Left hindlimb (tissue), 1 donor: ENCODE measurements at places on chromosomes 1 and 21.

DNA sequence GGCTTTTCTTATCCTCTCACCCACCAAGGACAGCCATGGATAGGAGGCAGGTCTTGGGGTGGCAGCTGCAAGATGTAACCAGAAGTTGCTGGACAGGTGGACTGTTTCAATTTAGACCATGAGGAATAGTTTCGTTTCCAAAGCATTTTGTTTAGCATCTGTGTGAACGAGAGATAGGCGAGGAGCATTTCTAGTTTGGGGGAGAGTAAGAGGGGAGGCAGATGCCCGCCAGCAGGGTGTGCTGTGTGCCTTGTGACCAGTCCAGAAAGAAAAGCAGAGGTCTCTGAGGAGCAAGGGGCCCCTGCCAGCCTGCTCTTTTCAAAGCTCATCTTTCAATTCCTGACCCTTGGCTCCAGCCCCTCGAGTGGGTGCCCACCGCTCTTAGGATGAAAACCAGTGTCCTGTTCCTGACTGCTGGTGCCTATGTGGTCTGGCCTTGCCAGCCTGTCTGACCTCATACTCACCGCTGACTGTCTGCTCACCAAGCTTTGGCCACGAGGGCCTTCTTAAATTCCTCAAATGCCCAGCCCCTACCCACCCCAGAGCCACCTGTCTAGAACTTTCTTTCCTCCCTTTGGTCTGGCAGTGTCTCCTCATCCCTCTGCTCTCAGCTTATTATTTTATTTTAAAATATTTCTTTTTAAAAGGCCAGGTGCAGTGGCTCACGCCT, 8.5 kb downstream of the SERINC2 start:
- DNase-seq, result no peak

DNA sequence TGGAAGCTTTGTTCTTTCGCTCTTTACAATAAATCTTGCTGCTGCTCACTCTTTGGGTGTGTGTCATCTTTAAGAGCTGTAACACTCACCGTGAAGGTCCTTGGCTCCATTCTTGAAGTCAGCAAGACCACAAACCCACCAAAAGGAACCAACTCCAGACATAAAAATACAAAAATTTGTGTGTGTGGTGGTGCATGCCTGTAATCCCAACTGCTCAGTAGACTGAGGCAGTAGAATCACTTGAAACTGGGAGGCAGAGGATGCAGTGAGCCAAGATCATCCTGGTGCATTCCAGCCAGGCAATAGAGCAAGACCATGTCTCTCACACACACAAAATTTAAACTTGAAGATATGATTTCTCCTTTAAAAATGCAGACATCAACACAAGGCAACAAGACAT, 1431.7 kb upstream of the B3GALT2 start:
- no peak for DNase-seq

GRCh38 chr1:169106095-169106920, at the start of gene ATP1B1:
ATP1B1 (plus strand) TSS chr1:169106690; CDS start chr1:169106830, 140 bp downstream.
- peak; percentile 85 for DNase-seq

DNA sequence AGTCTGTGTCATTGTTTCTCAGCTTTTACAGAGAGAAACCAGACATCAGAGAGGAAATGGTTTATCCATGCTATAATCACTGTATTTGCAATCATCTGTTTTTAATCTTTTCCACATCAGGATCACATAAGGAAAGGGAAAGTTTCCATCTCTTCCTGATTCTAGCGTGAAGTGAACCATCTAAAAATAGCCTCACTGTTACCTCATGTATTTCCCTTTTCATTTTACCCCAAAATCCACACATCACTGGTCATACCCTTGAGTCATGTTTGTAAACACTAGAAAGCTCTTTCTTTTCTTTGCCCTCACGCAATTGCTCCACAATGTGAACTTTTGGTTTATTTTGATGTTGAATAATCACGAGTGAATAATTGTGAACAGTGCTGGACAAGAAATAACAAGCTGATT, 146.0 kb downstream of the PLA2G4A start:
- no peak for DNase-seq

DNA sequence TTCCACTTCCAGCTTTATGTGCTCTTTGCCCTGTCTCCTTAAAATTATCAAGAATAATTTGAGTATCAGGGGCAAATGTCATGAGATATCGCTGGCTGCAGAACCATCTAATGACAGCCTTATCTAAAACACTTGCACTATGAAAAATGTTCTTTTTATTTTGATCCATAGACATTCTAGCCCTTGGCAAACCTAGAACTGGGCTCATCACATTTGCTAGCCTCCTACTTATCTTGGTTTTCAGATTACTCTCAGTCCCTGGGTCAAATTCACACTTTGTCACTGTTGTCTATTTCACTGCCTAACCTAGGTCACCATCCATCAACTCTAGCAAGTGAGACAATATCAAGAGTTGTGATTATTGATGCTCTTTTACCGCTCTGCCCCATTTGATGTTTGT, 59.9 kb upstream of the IPO9 start:
- no peak for DNase-seq

DNA sequence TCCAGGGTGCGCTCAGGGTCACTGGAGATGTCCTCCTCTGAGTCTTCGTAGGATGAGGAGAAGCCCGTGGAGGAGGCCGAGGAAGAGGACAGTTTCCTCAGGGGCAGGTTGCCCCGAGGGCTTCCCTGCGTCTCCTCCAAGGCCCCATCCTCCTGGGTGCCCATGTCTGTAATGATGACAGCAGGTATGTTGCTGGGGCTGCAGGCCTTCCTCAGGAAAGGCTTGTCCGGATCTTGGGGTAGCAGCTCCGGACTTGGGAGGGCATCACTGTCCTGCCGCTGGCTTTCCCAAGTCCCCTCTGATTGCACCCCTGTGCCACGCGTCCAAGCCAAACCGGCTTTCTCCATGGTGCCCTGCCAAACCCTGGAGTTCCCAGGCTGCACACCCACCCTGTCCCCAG, 3.5 kb downstream of the ITPKB start:
- no peak for DNase-seq

DNA sequence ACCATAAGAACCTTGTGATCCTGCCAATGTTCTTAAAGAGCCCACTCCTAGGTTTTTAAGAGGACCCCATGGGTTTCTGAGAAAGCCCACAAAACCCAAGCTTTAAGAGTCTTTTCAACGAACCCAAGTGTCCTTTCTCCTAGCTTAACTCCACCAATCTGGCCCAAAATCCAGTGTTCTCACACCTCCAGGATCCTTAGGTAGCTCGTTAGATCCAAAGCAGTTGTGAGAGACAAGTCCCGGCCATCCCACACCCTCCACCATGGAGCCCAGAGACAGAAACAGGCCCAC, 1.7 kb downstream of the DENND4B start:
- DNase-seq, result no peak

DNA sequence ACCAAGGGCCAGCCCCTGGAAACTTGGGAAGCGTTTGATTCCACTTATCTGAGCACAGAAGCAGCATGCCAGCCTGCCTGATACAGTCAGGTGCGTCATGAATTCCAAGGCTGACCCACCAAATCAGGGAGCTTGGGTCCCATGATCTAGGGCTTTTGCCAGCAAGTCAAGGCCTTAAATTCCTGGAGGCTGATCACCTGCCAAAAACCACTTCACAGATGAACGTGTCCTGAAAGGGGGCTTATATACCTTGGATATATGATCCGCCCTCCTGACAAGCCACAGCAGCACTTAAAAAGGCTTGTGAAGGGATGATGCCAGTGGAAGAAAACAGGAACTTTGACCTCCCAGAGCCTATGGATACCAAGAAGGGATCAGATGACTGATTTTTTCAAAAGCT, 24.0 kb upstream of the CLIC6 start:
- no peak for DNase-seq

GRCh38 chr21:39611551-39612190, 1.1 kb upstream of the B3GALT5 start:
- no peak for DNase-seq

- DNase-seq, result peak; percentile 16
These were observed 27.4 kb downstream of the QSOX1 start for GRCh38 chr1:180181996-180182642.

GRCh38 chr1:5651964-5652821, 340.0 kb downstream of the NPHP4 start:
- no peak for DNase-seq

GRCh38 chr1:64878931-64879611, 87.3 kb downstream of the JAK1 start:
- DNase-seq, result no peak

- DNase-seq, result no peak
These were observed 43.3 kb downstream of the S1PR1 start for GRCh38 chr1:101280049-101280592.

- no peak for DNase-seq
These were observed 3.7 kb downstream of the RSPO1 start for GRCh38 chr1:37631036-37631435.

- DNase-seq, result no peak
These were observed 3.2 kb upstream of the PADI4 start for GRCh38 chr1:17304826-17305175.

DNA sequence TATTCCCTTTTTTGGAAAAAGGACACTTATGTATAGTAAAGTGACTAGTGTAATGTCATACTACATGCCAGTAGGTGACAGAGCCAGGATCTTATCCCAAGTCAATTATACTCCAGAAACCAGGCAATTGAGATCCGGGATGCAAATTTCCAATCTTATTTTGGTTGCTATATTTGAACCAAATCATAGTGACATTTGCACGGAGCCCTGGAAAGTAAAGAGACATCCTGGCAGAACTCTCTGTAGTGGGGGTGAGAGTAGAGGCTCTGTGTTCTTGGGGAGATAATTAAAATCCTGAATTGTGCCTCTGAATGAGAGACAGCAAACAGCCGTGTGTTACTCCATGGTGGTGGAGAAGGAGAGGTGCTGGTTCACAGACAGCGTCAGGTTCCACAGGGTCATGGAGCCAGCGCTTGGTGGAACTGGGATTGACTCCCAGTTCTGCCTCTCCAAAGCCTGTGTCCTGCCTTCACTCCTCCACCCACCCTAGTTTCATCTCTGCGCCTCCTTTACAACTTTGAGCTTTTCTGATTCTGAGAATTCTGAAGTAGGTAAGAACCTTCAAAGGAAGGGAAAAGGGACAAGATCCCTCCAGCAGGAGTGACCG, 432.3 kb downstream of the PTPRU start:
- DNase-seq, result no peak

DNA sequence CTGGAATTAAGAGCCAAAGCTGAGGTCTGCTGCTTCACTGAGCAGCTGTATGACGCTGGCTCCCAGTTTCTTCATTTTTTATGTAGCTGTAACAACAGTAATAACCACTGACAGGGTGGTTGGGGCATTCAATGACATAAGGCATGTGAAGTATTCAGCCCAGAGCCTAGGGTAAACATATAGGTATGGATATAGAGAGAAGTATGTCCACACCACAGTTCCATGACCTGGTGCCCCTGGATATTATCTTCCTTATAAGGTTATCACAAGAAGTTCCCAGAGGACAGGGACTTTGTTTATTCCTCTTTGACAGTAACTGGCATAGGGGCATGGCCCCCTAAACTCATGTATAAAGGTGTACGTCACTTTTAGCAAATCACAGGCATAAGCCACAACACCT, 14.7 kb downstream of the RAB42 start:
- no peak for DNase-seq
